ENCODE measurements at places on chromosomes 1 and 21.

DNA sequence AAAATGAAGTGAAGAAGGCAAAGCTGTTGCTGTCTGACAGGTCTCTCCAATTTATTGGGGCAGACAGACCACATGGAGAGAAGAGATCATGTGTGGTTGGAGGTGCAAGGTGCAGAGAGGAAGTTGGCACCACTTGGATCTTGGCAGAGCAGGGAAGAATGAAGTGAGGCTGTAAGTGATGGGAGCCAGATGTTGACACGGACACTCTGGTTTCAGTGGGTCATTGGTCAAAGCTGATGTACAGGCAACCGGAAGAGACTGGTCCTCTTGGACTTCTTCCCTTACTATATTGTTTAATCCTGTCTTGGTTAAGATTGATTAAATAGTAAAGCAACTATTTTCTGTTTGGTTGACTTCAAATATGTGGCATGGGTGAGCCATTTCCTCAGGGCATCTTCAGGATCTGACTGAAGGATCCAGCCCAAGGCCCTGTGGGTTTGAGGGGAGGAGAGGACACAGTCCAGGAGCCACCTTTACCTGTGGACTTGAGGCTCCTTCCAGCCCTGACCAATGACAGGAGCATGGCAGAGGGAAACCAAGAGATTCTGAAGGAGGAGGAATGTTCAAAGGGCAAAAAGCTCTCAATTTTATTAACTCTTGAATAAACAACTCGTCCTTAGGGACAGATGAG is 49.4 kb downstream of the NENF start:
- no peak for DNase-seq

GRCh38 chr21:33815143-33815707 is 100.4 kb downstream of the ATP5PO start:
- DNase-seq = no peak

DNA sequence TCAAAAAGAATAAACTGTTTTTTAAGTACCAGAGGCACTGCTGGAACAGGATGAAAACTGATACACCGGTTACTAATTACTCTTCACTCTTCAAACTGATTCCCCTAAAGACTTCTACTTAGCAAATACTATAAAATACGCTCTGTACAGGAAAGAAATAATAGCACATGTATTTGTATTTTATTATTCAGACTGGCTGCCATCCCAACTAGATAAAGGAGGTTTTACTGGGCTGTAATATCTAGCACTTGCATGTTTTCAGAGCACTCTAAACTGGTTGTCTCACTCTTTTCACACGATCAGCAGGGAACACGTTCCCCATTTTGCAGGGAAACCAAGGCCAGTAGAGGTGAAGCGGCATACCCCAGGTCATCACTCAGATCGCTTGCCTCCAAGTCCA is 9.2 kb downstream of the SMIM12 start:
- no peak for DNase-seq

DNA sequence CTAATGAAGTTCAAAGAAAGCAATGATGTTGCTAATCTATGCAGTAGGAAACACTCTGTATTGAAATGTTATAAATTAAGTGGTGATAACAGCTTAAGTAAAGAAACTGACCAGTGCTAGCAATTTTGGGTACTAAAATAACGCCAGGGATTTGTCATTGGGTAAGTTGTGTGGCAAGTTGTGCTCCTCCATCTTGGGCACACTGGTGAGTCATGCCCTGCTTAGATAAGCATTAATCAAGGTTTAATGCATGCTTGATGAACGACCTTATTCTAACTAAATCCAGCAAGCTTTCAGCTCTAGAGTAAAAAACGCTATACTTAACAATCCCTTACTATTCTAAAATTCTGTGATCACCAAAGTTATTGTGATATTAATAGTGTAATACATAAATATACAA is 25.2 kb downstream of the VAMP4 start:
- DNase-seq = no peak

GRCh38 chr1:228497817-228498216 is 10.6 kb downstream of the RNF187 start:
- DNase-seq = no peak

- DNase-seq = no peak
Measured at GRCh38 chr1:112614460-112615065, 4.4 kb downstream of the ST7L start.

GRCh38 chr1:79117376-79117775 is 110.8 kb upstream of the ADGRL4 start:
- no peak for DNase-seq

DNA sequence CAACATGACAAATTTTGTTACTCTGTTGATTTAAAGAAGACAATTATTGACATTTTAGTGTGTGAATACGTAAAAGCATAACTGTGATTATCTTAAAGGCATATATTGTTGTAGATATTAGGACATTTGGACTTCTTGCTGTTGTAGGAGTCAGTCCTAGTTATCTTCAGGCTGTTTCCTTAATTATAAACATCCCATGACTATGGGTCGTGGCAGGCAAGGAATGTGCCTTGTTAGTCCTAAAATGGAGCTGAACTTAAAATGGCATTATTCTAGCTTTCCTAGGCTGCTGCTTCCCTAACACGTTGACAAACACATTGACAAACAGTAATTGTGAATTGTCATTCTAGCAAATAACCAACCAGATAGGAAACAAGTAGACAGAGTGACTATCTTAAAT is 4.4 kb upstream of the MPZL1 start:
- DNase-seq = no peak

DNA sequence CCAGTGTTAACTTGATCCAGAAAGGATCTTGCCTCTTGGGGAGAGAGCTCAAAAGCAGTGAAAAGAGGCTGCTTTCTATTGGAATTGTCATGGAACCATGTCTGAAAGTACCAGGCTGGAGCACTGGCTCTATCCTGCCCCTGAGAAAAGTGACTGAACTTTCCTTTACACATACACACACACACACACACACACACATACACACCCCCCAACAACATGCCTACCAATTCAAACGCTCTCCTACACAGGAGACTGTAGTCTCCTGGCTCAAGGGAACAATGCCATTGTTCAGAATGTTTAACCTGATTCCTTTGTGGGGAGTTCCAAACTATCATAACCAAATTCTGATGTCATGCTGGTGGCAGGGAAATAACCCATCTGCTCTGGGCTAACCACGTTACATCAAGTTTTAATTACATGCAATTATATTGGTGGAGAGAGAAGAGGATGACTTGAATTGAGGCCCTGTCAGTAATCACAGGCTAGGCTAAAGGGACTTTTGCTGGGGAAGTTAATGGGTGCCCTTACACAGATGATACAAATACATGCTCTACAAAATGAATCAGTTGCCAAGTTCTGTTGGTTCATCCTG is 52.3 kb upstream of the DUSP10 start:
- DNase-seq = peak; percentile 30
